Activated naive CD8-positive, alpha-beta T cell treated with anti-CD3 and anti-CD28 coated beads, Interleukin-2, amount 10 ng/mL, durations not matched to agents 7 days and 5 days (primary cell): ENCODE measurements at places on chromosomes 13 and 19. TPM values are rescaled to one million over a fixed set of nuclear protein-coding genes. Genes with fewer than 3 reads are reported as not detected.

The C13orf46 gene
- total RNA-seq, result 4.0 TPM

The TUBA3C gene
- not detected for total RNA-seq

The RFPL4AL1 gene
- total RNA-seq, result not detected

The RDH8 gene
- not detected for total RNA-seq

The GPATCH1 gene
- 14.0 TPM for total RNA-seq

The CAPN12 gene
- 26.4 TPM for total RNA-seq

The MBD3L2 gene
- not detected for total RNA-seq

The MBD3L2B gene
- total RNA-seq, result not detected

The FLT3LG gene
- 250 TPM for total RNA-seq

The CAPNS1 gene
- 400 TPM for total RNA-seq

The SIGLEC8 gene
- not detected for total RNA-seq

The TNNI3 gene
- not detected for total RNA-seq

The BRSK1 gene
- 9.0 TPM for total RNA-seq

The ZSCAN1 gene
- not detected for total RNA-seq

The ZNF99 gene
- not detected for total RNA-seq

The BRME1 gene
- 7.2 TPM for total RNA-seq

The DAND5 gene
- total RNA-seq, result not detected

The PODNL1 gene
- total RNA-seq, result 1.2 TPM

The LILRB5 gene
- 0.36 TPM for total RNA-seq

The FXYD7 gene
- total RNA-seq, result 5.3 TPM
